ENCODE measurements at places on chromosomes 3 and 15.

DNA sequence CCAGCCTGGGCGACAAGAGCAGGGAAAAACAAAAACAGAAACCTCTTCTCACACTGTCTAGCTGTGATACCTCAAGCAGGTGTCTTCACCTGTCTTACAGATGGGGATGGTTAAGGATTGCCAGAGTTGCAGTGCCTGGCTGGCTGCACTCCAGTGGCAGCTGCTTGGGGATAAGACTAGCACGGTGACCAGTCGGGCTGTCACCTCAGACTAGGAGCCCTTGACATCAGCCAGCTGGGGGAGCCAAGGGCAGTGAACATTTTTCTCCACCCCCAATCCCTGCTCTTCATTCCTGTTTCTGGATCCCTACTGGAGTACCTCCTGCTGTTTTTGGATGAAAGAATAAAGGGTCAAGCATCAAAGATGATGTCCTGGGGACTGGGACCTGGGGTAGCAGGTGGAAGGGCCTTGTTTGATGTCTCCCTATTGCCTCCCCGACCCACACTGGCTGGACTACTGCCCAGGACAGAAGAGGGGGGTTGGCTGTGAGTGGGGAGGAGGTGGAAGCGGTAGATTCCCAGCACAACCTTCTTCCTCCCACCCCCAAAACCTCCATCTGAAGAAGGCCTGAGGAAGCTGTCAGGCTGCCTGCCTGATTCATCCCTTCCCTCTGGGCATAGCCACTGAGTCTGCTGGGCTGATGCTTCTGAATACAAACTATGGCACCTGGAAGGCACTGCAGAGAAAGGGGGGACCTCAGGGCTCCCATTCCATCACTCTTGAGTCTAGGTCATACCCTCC, 7.0 kb upstream of the CPNE9 start:
- no peak for DNase-seq

- no peak for DNase-seq
Measured at GRCh38 chr3:64548200-64548889, 139.5 kb downstream of the ADAMTS9 start.

GRCh38 chr3:4849136-4849535, 130.1 kb upstream of the BHLHE40 start:
- DNase-seq, result no peak

DNA sequence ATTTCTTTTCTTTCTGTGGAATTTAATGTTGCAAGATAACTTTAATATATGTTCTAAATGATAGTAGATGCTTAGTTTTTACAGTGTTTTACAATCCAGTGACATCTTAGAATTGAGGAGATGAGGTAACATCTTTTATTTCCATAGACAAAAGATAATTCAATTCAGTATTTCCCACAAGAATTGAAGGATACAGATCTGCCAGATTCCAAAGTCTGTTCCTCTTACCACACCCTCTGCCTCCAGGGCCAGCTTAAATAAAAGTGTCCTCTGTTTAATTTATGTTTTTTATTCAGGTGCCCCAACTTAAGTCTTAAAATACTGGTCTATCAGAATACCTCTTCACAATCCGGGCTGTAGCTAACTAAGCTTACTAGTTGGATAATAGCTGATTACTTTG, 6.5 kb downstream of the STT3B start:
- no peak for DNase-seq

- DNase-seq, result no peak
Measured at GRCh38 chr15:39511000-39511915, 69.6 kb upstream of the THBS1 start.

- no peak for DNase-seq
Measured at GRCh38 chr3:23219117-23219516, 16.0 kb downstream of the UBE2E2 start.

GRCh38 chr15:85350395-85350794, 30.0 kb upstream of the AKAP13 start:
- DNase-seq, result no peak

DNA sequence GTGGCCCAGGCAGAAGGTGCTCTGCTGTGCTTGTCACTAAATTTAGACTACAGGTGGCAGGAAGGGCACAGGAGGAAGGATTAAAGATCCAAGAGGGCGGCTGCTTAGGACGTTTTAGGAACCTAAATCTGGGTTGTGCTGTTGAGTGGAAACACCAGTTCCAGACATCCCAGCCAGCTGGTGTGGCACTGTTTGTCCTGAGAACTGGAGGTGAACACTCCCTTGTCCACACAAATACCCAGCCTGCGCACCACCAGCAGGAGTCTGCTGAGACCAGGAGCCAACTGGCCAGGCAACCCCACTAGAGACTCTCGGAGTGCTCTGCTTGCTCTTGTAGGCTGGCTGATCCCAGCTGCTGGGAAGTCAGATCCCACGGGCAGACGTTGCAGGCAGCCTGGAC, 30.3 kb upstream of the UACA start:
- DNase-seq, result no peak

DNA sequence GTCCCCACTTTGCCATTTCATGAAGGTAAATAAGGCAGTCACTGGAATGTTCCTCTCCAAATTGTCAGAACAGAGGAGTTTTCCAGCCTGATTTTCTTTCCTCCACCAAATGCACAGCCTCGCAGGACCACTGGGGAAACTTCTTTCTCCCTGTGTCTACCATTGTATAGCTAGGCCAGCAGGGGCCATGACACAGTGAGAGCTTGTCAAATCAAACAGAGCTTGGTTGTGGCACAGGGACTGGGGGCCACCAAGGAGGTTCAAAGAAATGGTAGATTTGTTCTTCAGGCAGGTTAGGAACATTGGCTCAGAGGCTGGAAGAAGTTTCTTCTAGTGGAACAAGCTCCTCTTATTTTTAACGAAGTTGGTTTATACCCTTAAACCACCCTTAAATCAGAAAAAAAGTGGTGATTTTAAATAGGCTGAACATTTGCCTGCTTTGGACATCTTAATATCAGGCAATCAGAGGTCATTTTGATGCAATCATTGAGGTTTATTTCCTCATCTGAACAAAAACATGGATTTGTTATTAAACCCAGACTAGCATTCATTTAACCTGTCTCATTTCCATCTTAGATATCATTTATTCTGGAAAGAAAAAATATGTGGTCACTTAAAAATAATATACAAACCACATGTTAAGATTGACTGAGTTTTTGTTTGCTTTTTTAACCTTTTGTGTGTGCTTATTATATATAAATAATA, 105.6 kb downstream of the GTPBP8 start:
- DNase-seq, result no peak

- DNase-seq, result no peak
Measured at GRCh38 chr15:89333959-89334509, 590 bp downstream of the POLG start.
